ENCODE measurements at places on chromosomes 7 and 10.

DNA sequence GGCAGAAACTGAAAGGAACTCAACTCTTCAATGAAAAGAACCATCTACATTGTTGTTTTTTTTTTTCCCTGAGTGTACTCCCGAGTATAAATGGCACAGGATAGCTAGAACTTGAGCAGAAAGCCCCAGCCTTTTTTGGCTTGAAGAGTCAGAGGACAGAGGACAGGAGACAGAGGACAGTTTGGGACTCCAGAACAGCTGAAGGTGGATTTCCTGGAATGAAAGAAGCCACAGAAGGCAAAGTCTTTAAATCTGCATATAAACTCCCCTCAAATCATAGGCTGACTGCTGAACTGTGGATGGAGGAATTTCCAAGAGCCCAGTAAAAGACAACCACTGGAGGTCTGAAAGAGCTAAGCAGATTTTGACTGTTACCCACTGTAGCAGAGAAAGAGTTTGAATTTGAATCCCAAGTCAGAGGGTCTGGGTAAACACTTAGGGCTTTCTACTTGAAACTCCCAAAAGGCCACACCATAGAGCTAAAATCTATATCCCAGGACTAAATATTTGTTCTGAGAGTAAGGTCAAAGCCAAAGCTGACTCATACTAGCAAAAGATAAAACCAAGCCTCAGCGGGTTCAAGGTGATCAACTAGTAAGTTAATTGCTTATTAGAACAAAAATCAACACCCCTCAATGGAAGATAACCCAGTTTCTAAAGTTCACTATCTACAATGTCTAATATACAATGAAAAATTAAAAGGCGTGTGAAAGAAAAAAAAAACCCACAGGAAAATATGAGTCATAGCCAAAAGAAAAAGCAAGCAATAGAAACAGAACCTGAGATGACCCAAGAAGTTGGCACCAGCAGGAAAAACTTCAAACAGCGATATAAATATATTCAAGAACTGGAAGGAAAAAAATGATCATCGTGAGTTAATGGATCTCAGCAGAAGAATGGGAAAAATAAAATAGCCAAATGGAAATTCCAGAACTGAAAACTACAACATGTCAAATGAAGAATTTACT lies 1.8 kb upstream of the OPN1SW start:
- no peak for DNase-seq

GRCh38 chr10:107686095-107686494 lies 521.6 kb upstream of the SORCS1 start:
- DNase-seq, result no peak

GRCh38 chr7:147605323-147605722 lies 985.2 kb upstream of the C7orf33 start:
- DNase-seq, result no peak

DNA sequence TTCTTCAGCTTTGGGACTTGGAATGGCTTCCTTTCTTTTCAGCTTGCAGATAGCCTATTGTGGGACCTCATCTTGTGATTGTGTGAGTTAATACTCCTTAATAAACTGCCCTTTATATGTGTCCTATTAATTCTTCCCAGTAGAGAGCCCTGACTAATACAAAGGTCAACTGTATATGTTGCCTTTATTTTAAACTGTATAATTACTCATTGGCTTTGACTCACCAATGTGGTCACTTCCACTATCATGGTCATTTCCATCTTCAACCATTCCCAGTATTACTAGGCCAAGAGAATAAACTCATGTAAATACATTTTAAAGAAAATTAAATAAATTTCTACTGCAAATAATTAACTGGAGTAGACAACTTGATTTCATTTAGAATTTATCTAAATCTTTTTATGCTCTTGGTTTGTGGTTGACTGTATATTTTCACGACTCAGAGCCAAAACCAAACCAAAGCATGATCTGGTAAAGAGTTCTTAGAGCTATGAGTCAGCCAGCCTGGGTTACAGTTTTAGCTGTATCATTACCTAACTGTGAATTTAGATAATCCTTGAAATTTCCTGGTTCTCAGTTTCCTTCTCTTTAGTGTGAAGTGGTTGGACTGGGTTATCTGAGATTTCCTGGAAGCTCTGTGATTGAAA lies 188.4 kb downstream of the PPP1R3A start:
- DNase-seq, result no peak

GRCh38 chr10:100346351-100346764 lies 675 bp upstream of the SCD start:
- no peak for DNase-seq

DNA sequence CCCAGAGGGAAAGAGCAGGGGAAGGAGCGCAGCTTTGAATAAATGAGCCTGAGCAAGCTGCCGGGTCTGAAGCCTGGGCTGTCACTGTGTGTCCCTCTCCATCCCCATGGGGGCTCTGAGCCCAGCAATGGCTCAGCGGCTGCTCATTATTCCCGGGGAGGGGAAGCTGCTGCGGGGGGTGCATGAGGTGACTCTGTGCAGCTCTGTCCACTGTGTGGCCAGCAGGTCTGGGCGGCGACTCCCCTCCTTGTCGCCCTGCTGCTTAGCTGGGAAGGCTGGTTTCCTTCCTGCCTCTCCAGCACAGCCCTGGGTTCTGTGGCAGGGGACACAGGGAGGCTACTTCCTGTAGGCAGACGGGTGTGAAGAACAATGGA lies 234.2 kb downstream of the PRPF18 start:
- no peak for DNase-seq
